Lower lobe of right lung (tissue), 2 donors: ENCODE measurements at places on chromosomes 3 and 15. TPM values are rescaled to one million over a fixed set of nuclear protein-coding genes. Genes with fewer than 3 reads are reported as not detected.

GRCh38 chr3:115068799-115069198 lies 78.3 kb downstream of the ZBTB20 start:
- no peak for DNase-seq

- DNase-seq: no peak
Measured at GRCh38 chr15:101024073-101024695, 105.0 kb downstream of the LRRK1 start.

GRCh38 chr3:34683851-34684250 lies 885.4 kb downstream of the PDCD6IP start:
- DNase-seq: peak; percentile 76

GRCh38 chr3:190086191-190086590 lies 34.5 kb downstream of the P3H2 start:
- no peak for DNase-seq

Gene TMEM40
- total RNA-seq: 1.0 TPM

Gene CMTM8
- total RNA-seq: 25.6 TPM

Gene BMF
- total RNA-seq: 17.2 TPM
